ENCODE measurements at places on chromosomes 13 and 19.
A peak's percentile ranks its signal among the peaks of the same experiment; 100 is the strongest.

- no peak for DNase-seq
Measured at GRCh38 chr13:29909081-29909730, 58.8 kb upstream of the UBL3 start.

- no peak for DNase-seq
Measured at GRCh38 chr13:114279146-114279545, 2.3 kb upstream of the UPF3A start.

- no peak for DNase-seq
Measured at GRCh38 chr13:23632048-23632582, 61.9 kb downstream of the TNFRSF19 start.

DNA sequence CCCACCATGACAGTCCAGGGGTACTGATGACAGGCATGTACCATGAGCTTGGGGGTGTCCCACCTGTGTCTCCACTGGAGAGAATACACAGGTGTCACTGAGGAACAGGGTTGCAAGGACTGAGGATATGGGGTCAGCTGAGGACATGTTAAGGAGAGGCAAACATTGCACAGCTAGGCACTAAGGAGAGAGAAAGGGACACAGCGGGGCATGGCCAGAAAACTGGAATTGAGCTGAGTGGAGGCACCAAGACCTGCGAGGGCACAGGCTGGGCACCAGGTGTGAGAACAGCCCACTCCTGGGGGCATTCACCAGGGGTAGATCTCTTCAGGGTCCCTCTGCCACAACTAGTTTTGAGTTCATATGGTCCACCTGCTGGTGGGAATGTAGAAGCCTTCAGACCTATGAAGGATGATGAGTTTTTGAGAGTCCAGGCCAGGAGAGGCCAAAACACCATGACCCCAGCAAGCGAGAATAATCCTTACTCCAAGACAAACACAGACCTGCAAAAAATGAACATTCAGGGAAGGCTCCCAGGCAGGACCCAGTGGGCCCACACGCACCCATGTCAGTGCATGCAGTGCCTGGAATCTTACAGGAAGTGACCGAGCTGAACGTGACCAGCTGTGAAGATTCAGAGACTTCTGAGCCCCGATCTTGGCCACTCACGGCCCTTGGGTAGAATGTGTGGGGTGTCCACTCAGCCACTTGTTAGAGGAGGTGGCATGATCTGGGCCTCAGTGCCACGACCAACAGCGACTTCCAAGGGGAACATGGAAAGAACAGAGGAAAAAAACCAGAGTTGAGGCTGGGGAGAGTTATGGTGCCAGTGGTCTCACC lies 1.4 kb upstream of the ZNF584 start:
- no peak for DNase-seq

DNA sequence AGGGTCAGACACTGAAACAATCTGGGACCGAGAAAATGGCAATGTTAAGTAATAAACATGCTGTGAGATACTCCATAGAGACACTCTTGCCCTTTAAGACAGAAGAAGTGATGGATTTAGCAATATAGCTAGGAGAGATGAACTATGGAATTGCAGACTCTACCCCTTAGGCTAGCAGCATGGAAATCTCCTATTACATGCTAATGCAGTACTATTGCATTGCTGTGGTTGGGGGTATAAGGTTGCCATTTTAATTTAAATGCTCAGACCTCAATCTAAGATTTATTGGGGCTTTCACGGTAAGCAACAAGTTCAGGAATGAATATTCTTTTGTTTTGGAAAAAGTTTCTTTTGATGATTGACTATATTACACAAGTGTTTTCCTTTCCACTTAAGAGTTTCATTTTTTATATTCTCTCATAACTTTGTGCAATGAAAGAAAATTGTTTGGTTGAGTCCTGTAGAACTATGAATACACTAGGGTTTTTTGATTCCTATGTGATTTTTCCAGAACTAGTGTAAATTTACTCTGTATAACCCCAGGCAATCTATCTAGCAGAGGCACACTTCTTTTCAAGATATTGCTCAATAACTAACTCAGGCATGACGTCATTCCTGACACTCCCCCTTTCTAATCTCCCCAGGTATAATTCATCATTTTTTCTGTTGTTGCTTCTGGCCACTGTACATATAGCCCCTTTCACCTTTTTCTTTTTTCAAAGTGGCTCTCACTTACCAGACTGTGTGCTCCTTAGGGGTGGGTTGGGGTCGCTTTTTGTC lies 394.7 kb upstream of the KLF12 start:
- no peak for DNase-seq

- no peak for DNase-seq
Measured at GRCh38 chr19:17324357-17325114, 10.1 kb downstream of the ANO8 start.

- peak; percentile 17 for DNase-seq
Measured at GRCh38 chr19:49057636-49058234, at the start of gene CGB7. CGB7 (minus strand) TSS chr19:49057749; CDS start chr19:49055375, 2,374 bp downstream.

DNA sequence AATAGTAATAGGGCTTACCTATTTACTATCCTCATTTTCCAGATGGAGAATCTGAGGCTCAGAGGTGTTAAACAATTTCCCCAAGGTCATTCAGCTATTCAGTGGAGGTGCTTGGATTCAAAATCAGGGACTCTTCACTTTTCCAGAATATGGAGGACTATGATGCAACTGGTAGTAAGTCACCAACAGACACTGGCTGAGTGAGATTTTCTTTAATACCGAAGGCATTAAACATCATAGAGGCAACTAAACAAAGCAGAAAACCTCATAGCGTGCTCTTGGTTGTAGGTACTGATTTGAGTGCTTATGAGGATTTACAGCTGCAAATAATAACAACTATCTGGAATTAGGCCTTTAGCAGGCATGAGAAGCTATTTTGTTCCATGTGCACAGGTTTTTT lies 134.4 kb downstream of the DLEU7 start:
- no peak for DNase-seq

- DNase-seq, result no peak
Measured at GRCh38 chr13:113643593-113643992, 14.4 kb downstream of the ATP4B start.

DNA sequence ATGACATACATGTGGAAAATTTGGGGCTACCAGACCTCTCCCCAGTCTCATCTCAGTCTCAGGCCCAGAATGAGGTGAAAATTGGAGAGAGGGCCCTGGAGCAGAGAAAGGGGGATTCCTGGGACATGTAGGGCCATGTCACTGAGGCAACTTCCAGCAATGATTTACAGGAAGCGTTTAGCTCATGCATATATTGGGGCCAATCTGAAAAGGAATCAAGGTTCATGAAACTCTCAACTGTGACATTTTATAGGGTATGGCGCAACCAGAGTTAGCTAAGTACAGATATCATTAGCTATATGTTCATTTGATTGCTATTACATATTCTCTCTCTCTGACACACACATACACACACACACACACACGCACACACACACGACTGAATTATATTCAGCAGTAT lies 86.3 kb downstream of the RNASEH2B start:
- DNase-seq, result no peak

GRCh38 chr13:42696191-42696590 lies 85.2 kb upstream of the FAM216B start:
- DNase-seq, result no peak

GRCh38 chr13:23859904-23860303 lies 29.3 kb downstream of the MIPEP start:
- DNase-seq, result no peak

GRCh38 chr19:55440411-55441105 lies 2.5 kb downstream of the SHISA7 start:
- no peak for DNase-seq

DNA sequence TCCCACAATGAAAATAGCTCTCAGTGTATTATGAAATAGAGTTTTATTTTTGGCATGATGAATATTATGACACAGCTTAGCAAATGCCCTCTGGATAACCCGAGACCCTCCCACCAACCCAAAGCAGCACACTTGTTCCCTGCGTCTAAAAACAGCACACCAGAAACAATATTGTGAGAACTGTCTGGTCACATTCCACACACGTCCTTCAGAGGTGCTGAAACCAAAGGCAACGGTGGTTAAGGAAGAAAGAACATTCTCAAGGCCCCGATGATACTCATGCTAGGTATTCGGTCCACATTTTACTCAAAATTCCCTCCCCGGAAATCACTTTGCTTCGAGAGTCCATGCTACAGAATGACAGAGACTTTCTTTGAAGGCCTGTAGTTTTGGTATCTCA lies 156.7 kb downstream of the SLC7A1 start:
- no peak for DNase-seq

GRCh38 chr19:1041272-1041834 lies 1.4 kb downstream of the ABCA7 start:
- DNase-seq, result no peak
